ENCODE measurements at places on chromosomes 6 and 20.

DNA sequence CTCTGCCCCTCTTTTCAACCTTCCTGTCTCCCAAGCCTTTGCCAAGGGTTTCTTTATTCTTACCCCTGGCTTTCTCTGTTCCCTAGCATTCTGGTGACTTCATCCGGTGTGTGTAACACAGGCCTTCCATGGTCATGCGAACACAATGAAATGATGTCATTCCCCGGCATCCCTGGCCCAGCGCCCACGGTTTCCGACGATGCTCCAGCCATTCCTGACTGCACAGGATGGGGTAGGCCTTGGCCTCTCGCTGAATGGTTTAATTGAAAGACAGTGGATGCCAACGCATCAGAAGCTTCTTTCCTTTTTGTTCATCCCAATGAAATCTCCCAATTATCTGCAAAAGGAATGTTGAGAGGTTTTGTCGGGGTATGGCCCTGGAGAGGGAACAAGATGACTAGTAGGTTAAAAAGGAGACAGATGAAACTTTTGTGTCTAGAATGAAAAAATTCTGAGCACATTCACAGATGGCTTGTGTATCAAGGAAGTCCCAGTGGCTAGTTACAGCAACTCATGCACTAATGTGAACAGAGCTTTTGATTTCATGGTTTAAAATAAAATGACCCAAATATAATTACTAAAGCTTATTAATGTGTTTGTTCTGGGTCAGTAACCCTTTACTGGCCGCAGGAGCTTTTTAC, 655.0 kb downstream of the QKI start:
- DNase-seq: no peak

GRCh38 chr20:21609981-21610380, 95.5 kb upstream of the PAX1 start:
- no peak for DNase-seq

- DNase-seq: no peak
These were observed 83.2 kb upstream of the TAB2 start for GRCh38 chr6:149234051-149234962.

- DNase-seq: no peak
These were observed 66.4 kb downstream of the MDGA1 start for GRCh38 chr6:37631295-37631694.

GRCh38 chr6:56956491-56956890, 1.6 kb downstream of the BEND6 start:
- DNase-seq: no peak

DNA sequence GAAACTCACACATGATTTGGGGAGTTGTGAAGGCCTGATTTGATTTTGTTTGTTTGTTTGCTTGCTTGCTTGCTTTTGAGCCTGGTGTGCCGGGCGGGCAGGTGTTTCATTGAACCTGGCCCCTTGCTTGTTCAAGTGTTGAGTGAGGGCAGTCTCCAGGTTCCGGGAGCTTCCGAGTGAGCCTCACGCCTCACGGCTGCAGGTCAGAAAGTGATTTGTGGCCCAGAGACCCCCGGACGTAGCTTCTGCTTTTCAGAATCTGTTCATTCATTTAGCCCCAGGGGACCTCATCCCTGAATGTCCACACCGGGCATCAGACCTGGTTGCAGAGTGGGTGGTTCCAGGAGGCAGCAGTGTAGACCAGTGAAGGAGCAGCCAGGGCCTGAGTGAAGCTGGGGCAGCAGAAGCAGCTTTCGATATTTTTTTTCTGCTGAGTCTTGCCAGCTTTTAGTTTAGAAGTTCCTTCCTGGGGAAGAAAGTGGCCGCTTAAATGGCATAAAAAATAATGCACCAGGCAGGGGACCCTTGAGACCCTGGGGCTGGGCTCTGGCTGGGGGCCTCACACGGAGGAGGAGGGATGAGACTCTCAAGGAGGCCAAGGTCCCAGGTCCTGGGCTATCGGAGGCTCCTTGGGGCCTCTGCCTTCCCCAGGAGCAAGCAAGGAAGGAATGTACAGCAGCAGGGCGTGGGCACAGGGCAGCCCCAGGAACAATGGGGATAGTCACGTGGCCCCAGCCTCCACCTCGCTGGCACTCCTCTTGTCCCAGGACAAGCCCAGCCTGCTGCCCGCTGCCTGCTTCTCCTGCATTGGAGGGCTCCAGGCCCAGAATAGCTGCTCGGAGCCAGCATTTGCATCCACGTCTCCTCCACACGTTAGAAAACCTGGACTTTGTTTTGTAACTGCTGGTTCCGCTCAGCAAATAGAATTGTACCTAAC, 89.2 kb upstream of the BHLHE23 start:
- no peak for DNase-seq

DNA sequence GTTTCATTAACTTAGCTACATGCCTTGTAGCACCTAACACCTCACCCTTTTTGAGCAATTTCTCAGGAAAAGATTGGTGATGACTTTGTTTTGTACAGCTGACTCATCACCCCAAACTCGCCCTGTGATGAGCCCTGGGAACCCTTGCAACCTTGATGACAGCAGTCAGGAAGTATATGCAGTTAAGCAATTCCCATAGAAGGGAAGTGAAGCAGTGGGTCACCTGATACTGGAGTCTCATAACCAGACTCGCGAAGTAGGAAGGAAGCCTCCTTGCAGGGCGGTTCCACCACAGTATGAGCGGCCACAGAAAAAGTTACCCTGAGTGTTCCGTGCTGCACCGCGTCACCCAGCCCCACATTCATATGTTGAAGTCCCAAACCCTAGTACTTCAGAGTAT, 82.0 kb upstream of the EDN1 start:
- DNase-seq: peak; percentile 29

DNA sequence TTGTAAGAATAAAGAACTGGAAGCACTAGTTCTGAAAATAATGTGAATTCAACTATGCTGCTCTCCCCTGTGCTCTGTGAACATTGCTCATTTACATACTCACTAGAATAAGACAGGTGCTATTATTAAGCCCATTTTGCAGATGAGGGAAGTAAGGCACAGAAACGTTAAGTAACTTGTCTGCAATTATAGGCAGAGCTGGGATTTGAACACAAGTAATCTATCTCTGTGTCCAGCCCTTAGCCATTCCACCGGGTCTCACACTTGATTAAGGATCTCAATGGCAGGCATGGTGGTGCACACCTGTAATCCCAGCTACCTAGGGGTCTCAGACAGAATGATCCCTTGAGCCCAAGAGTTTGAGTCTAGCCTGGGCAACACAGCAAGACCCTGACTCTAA, 357.7 kb downstream of the CD83 start:
- no peak for DNase-seq

DNA sequence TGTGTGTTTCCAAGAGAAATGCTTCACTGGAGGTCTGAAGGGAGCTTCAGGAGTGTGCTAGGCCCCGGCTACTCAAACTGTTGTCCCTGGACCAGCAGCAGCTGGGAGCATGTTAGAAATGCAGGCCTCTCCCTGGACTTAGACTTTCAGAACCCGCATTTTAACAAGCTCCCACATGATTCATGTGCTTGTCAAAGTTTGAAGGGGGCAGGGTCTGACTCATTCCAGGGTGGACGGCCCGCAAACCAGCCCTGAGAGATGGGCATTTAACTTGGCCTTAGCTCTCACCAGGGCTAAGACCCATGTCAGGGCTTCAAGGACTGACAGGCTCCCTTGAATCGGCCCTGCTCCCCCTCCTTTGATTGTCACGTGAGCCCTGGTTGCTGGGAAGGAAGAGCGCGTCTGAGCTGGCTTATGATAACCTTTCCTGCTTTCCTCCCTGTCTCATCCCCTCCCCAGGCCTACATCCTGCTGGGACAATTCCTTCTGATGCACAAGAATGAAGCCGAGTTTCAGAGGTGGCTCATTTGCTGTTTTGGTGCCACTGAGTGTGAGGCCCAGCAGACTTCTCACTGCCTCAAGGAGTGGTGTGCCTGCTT, 35.5 kb downstream of the BANF2 start:
- DNase-seq: peak; percentile 29

DNA sequence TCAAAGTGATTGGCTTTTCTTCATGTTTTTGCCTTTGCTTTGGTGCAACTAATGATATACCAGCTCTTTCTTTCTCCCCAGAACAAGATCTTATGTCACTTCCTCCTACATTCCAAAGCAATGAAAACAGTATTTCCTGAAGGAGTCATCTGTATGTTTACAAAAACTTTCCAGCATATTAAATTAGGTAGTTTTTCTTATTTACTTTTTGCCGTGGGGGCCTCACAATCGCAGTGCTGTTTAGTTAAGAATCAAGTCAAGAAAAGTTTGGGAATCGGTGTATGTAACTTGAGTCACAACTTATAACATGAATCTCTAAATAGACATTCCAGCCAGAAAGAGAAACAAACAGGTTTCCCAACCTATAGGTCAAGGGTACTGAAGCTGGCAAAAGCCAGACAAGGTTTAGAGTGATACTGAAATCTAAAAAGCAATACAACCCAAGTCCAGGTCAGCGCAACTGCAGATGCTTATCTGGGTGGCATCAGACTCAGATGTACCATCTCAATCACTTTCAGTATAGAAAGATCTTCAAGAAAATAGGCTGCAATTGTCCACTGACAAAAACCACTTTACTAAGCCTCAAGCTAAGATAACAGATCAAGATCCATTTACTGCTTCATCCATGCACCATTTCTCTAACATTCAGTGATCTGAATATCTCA, 63.6 kb downstream of the IPCEF1 start:
- DNase-seq: peak; percentile 35

DNA sequence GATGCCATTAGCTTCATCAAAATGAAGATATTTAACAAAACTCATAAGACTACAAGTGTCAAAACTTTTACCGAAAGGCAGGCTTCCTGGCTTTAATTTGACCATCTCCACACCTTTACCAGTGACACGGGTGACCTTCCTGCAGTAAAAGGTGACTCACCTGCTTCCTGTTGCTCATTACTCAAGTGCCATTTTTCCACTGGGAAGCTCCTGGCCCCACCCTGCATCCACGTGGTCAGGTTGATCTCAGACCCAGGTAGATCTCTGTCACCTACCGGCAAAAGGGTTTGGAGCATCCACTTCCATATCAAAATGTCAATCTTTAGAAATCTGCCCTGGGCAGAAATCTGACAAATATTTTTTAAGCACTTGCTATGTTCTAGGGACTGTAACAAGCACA, 31.9 kb upstream of the CDH4 start:
- no peak for DNase-seq

GRCh38 chr6:149833651-149834050, 30.5 kb downstream of the LRP11 start:
- DNase-seq: no peak

DNA sequence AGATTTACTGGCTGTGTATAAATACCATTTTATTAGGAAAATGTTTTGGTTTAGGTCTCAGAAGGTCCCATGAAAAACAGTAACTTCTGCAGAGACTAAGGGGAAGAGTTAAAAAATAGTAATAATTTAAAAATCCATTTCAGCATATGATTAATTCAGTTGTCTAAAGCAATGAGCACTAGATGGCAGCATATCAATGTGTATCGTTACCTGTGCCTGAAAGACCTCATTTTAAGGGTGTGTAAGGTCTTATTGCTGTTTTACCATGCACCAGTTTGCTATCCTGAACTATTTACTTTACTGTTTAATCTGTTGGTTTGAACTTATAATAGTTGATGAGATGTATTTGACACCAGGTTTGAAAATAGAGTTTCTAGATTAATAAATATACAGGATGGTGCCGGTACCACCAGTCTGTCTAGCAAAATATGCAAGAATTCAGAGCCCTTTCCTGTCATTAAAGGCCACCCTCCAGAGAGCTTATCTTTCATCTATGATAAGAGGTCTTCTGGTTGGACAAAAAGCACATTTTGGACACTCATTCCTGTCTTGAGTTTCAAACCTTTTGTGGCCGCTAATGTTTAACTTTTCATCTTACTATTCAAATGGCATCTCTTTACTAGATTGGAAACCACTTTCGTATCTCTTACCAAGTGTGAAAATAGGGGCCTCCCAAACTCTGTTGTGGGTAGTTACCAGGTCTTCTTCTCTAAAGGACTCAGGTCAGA, 8.9 kb upstream of the AHI1 start:
- peak; percentile 60 for DNase-seq

DNA sequence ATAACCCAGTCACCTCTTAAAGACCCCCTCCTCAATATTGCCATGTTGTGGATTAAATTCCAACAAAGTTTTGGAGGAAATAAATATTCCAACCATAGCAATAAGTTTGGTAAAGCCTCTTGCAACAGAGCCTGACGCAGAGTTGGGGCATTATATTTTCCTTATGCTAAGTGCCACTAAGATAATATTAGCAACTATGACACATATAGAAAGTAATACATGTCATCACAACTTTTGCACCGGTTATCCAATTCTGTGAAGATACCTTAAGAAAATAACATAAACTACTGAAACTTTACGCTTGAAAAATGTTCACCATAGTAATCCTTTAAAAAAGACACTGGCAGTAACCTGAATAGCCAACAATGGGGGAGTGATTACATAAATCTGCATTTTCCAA, 52.2 kb upstream of the TRERF1 start:
- no peak for DNase-seq

GRCh38 chr20:51376111-51376510, 166.4 kb downstream of the NFATC2 start:
- no peak for DNase-seq

DNA sequence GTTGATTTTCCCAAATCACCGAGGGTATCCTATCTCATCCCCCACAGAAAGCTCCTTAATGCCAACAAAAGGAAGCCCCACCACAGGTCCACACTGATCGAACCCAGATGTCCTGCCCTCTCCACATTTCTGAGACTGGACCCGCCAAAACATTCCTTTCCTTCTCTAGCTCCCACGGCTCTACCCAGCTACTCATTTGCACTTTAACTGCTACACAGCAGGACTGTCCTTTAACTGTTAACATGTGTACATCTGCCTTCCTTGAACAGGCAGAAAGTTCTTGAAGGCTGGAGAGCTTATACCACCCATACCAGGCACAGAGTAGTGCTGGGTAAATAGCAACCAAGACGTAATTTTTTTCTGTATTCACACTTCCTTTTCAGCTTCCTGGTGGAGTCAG, 68.6 kb downstream of the TRMT6 start:
- DNase-seq: no peak

- peak; percentile 6 for DNase-seq
These were observed 1.1 kb upstream of the CD109 start for GRCh38 chr6:73694711-73695411.

GRCh38 chr6:115276881-115277565, 783.7 kb downstream of the FRK start:
- DNase-seq: no peak

- DNase-seq: no peak
These were observed 159.1 kb upstream of the TOP1 start for GRCh38 chr20:40869218-40870147.

DNA sequence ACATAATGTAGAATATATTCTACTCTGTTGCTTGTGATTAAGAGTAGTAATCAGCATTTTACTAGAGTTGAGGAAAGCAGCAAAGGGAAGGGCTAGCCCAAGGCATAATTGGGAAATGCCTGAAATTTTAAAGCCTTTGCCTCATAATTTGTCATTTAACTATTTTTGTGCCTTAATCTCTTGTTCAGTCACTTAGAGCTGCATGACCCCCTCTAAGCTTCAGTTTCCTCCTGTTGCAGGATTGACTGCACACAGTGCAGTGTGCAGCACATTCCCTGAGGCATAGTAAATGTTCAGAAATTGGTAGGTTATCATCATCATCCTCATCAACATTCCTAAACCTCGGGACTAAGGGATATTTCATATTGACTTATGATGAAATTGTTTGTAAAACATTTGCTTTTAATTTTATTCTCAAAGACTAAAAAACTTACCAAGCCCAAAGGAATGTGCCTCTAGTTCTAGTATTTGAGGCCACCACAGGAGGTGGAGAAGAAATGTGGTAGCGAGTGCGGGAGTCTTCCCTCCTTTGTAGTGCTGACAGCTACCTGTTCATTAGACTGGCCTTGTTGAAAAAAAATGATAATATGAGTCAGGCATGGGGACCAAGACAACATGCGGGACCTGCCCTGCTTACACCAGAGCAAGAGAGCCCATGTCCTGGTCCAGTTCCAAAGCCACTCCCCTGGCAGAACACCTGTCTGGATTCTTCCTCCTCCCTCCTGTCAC, 14.8 kb upstream of the TENT5A start:
- no peak for DNase-seq

Measured in RKO (cell line).